ENCODE measurements at places on chromosomes 1 and 21. TPM values are rescaled to one million over a fixed set of nuclear protein-coding genes. Genes with fewer than 3 reads are reported as not detected.

- DNase-seq: no peak
These were observed 12.3 kb downstream of the MAN1C1 start for GRCh38 chr1:25628741-25629421.

DNA sequence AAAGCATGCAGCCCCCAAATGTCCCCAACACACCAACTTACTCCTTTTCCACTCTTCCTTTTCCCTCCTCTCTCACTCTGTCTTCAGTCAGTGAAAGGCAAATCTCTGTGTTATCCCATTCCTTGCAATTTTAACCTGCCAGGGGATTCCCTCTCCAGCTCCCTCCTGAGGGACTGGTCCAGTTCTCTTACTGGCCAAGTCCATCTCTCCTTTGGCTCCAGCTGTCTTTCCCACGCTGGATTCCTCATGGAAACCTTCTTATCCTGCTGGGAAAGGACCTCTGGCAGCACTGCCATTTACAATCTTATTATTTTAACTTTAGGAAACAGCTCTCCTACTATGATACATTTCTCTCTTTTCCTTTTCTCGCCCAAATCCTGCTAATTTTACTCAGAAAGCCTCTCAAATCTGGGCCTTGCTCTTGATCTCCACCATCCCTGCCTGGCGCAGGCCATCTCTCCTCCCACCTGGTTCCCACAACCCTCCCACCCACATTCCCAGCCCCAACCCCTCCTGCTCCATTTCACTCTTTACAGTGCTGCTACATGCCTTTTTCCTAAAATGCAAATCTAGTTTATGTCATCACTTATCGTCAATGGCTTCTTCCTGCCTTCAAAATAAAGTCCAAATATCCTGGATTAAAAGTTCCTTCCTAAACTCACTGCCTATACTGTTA is 72.7 kb upstream of the CNN3 start:
- DNase-seq: no peak

DNA sequence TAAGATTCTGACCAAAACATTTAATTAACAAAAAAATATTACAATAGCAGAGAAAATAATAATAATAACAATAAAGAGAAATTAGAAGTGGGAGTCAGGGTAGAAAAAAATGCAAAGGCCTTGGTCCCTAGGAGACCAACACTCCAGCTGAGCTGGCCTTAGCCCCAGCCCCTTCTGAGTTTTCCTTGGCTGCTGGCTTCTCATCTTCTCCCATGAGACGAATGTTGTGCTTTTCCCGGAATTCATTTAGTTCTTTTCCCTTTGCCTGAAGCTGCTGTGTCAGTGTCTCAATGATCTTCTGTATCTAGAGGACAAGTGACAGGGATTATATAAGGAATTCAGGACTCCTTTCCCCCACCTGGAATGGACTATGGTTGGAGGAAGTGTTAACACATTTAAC is 2.4 kb downstream of the KLHDC9 start:
- no peak for DNase-seq

DNA sequence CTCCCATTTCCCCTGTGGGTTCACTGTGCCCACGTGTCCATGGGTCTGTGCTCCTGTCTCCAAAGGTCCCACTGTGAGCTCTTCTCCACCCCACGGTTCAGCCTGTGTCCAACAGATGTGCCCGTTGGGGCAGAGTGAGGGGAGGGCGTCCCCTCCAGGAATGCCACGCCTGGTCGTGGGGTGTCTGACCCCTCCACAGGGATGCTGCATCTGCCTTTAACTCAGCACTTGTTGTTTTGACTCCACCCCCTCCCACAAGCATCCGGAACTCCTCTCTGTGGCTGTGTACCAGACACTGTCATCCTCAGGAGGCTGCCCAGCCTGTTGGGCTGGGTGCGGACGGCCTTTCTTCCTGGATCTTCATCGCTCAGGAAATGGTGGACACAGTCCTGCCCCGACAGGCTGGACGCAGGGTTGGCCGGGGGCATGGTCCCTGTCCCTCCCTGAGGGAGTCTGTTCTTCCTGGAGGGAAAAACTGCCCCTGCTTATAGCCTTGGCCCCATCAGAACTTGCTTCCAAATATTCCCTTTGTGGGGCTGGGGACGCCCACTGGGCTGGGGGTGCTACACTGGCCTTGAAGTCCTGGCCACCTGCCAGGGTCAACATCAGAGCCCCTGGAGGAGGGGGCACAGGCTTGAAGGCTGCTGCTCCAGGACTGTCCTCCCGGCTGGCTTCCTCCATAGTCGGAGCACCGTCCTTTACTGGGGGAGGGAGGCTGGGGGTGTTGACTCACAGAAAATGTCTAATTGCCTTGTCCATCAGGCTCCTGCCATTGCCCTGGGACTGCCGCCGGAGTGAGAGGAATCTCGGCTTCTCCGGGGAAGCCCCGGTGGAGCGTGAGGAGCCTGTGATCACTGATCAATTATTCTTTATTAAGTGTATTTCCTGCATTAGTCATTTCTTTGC is 182.0 kb upstream of the C1orf174 start:
- no peak for DNase-seq

CNIH3 gene
- total RNA-seq: 3.5 TPM

Measured in tibial nerve (tissue), 4 donors.